ENCODE measurements at places on chromosomes 4 and X. TPM values are rescaled to one million over a fixed set of nuclear protein-coding genes. Genes with fewer than 3 reads are reported as not detected.

The BMP15 gene
- not detected for total RNA-seq

The CXCL11 gene
- not detected for total RNA-seq

The CYP2U1 gene
- 8.2 TPM for total RNA-seq

The XPNPEP2 gene
- 86.4 TPM for total RNA-seq

The PNMA6F gene
- not detected for total RNA-seq

The PGK1 gene
- total RNA-seq: 407 TPM

The TRIM75 gene
- total RNA-seq: not detected

The ZFYVE28 gene
- 4.8 TPM for total RNA-seq

The GASK1B gene
- total RNA-seq: 130 TPM

The FDCSP gene
- not detected for total RNA-seq

The AMBN gene
- not detected for total RNA-seq

The DRD5 gene
- total RNA-seq: not detected

The SSX2 gene
- total RNA-seq: not detected

The YY2 gene
- 0.56 TPM for total RNA-seq

The APLN gene
- 35.0 TPM for total RNA-seq

The PPEF1 gene
- not detected for total RNA-seq

The F9 gene
- not detected for total RNA-seq

The FGF13 gene
- not detected for total RNA-seq

The SPANXN4 gene
- not detected for total RNA-seq

The GPR173 gene
- total RNA-seq: 2.6 TPM

The CXCL3 gene
- total RNA-seq: 3.2 TPM

The MTCP1 gene
- 4.0 TPM for total RNA-seq

The ODAPH gene
- total RNA-seq: 0.15 TPM

The GUCY1A1 gene
- 8.5 TPM for total RNA-seq

The NXF2 gene
- total RNA-seq: not detected

The PGRMC1 gene
- total RNA-seq: 143 TPM
